ENCODE measurements at places on chromosomes 1 and 21.

- no peak for DNase-seq
These were observed 3.4 kb upstream of the LAMC1 start for GRCh38 chr1:183019860-183020259.

GRCh38 chr1:16980473-16981268, at the start of gene MFAP2:
MFAP2 (minus strand) TSS chr1:16980620; CDS start chr1:16978273, 2,347 bp downstream.
- DNase-seq, result no peak

DNA sequence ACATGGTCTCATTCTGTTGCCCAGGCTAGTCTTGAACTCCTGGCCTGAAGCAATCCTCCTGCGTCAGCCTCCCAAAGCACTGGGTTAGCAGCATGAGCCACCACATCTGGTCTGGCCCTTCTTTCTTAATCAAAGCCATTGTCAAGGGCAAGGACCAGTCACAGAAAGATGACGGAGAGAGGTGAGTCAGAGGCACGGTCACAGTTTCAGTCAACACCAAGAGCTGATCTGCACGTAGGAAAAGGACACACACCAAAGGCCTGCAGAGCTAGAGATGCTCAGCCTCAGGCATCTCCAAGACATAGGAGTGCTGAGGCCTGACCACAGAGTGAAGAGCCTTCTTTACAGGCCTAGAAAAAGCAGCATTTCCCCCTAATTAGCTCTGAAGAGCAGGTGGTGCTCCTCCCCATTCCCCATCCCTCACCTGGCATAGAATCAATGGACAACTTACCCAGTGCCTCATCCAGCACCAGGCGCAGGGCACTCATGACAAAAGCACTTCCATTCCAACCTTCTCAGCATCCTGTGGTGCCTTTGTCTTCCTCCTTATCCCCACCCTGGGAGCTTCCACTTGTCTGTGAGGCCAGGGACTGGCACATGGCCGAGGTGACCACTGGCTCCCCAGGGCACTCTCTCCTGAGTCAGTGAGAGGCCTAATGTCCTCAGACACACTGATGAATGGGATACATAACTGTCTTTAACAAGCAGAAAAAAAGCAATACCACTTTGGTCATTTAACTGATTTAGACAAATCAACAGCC, 139.8 kb downstream of the AJAP1 start:
- DNase-seq, result no peak

DNA sequence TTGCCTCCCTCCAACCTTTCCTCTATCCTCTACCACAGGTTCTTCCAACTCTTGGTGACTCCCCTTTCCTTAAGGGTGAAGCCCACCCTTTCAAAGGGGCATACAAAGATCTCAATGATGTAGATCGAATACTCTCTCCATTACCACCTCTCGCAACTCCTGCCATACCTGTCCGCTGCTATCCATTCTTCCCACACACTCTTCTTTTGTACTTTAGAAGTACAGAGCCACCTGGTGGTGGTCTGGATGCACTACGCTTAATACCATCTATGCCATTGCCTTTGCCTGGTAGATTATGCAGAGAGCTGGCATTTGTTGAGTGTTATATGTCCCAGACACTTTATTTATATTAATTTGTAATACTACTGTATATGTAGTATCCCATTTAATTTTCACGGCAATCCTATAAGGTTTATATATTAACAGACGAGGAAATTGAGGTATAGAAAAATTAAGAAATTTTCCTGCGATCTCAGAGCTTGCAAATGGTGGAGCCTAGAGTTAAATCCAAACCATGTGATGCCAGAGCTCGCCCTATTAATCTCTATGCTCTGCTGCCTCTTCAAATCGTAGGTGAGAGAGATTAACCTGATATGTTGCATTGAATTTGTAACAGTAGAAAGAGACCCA, 22.9 kb downstream of the TSHB start:
- DNase-seq, result no peak

DNA sequence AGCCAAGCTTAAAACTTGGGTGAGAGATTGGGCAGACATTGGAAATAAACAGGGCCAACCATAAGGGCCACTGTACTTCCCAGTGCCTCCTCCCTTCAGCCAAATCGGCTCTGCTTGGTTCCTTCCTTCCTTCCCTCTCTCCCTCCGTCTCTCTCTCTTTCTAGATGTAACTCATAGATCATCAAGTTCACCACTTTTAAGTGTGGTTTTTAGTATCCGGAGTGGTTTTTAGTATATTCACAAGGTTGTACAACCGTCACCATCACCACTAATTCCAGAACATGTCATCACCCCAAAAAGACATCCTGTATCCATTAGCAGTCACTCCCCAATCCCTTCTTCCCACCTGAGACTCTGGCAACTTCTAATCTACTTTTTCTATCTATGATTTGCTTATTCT, 51.0 kb downstream of the MYSM1 start:
- DNase-seq, result no peak

DNA sequence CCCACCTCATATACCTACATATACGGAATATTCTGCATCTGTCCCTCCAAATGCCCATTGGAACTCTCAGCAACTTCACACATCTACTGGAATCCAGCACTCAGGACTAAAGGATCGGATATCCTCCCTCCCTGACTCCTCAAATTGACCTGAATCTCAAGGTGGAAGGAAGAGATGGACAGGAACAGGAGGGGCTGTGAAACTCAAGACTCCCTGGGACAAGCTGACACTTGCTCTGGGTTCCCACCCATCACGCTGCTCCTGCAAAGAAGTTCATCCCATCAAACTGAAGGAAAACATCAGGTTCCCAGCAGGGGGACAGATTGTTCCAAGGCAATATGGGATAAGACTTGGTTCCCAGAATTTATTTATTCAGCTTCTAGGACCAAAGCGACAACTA, 30.3 kb upstream of the TIAM1 start:
- DNase-seq, result no peak

- DNase-seq, result no peak
These were observed 9.7 kb downstream of the CD2 start for GRCh38 chr1:116763787-116764465.

DNA sequence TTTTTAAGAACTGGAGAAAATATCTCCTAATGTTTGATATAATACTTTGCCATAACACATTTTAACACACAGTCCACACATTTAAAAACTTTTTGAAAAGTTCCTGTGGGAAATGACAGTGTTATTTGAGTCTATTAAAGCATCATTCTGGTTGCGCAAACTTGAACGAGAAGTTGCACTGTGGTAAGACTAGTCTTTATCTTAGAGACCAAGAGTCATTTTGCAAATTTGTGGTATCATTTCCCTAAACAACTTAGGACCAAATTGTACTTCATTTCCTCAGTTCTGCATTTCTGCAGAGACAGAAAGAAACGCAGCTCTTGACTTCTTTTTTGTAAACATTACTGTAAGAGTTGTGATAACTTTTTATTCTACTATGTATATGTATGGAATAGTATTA, at the start of gene RGS18:
Gene RGS18, plus strand, starts transcription at position 282 of the 400 bp plus-strand sequence. CDS start 176 bp downstream, outside the sequence.
- DNase-seq, result no peak

DNA sequence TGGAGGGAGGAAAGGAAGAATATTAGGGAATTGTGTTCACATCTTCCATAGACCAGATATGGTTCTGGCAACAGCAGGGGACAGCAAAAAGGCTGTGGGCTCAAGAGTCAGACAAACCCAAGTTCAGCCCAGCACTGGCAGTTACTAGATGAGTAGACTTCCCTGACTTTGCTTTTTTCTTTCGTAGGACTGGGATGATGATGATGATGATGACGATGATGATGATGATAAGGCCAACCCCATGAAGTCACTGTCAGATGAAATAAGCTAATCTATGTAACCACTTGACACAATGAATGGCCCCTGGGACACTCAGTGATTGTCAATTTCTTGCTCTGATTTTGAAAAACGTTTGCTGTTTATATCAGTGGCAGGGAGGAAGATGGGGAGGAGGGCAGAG, 109.6 kb downstream of the TNR start:
- no peak for DNase-seq

- DNase-seq, result no peak
These were observed 107.4 kb upstream of the CASZ1 start for GRCh38 chr1:10903821-10904220.

- no peak for DNase-seq
These were observed 25.3 kb upstream of the RRP15 start for GRCh38 chr1:218259800-218260199.

GRCh38 chr1:116374353-116375147, 1.5 kb downstream of the ATP1A1 start:
- no peak for DNase-seq

GRCh38 chr1:66733348-66734017, 18.8 kb upstream of the DYNLT5 start:
- DNase-seq, result no peak

GRCh38 chr21:29418813-29419212, 120.1 kb downstream of the BACH1 start:
- no peak for DNase-seq

- peak; percentile 78 for DNase-seq
These were observed 18.1 kb downstream of the CFAP45 start for GRCh38 chr1:159881622-159882526.

GRCh38 chr1:59522925-59523505, 226.1 kb downstream of the FGGY start:
- DNase-seq, result no peak

DNA sequence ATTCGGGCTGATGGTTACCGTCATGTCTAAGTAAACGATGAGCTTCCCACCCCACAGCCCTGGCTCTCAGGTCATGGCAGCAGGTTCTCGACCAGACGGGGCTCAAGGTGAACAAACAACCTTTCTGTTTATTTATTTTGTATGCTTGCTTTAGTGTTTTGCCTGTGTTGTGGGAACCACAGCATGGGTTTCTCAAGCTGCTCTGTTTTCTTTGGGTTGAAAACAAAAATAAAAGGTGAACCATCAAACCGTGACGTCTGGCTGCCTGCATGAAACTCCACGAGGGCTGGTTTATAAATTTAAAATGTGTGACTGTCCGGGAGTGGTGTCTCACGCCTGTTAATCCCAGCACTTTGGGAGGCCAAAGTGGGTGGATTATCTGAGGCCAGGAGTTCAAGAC, 28.0 kb downstream of the TMEM51 start:
- DNase-seq, result no peak

GRCh38 chr1:51847294-51847920, 31.1 kb downstream of the NRDC start:
- no peak for DNase-seq

- DNase-seq, result no peak
These were observed 18.2 kb upstream of the RNF223 start for GRCh38 chr1:1092149-1092855.

DNA sequence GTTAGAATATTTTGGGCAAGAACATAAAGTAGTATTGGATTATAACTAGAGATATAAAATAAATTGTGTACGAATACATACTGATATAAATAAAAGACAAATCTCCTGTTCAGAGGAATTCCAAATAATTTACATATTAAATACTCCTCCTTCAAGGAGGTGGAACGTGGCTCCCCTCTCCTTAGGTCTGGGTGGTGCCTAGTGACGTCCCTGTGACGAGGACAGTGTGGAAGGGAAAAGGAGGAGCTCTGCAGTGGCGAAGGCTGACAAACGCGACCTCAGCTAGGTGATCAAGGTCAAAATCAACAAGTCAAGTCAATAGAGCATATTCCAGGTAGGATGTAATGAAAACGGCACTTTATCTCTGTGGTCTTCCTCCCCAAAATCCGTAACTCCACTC, 310.0 kb downstream of the SMYD3 start:
- DNase-seq, result no peak

- DNase-seq, result no peak
These were observed 353.5 kb upstream of the B3GALT2 start for GRCh38 chr1:193539731-193540459.

DNA sequence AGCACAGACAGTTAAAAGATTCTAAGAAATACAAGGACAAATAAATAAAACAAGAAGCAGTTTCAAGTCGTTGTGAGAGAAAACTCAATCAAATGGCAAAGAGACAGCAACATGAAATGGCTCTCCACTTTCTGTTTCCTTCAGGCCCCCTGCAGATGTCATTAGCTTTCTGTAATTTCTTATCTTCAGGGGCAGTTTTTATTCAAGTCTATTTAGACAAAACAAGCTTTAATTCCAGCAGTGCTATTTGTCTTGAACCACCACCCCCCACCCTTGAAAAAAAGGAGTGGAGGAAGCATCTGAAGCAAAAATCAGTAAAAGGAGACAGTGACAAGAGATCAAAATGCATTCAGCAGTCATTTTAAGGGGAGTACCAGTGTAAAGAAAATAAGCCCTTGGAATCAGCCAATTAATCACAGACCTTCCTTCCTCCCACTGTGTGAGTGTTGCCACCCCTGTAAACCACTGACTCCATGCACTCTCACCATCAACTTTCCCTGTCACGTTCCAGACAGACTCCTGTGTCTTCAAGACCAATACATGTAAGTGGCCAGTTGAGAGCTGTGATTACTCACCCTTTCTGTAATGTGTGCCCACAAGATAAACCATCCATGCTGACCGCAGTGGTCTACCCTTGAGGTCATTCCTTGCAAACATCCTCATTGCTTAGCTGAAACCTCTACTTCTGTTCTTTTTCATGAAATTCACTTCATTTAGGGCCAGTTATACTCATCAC, 136.1 kb upstream of the HOOK1 start:
- peak; percentile 57 for DNase-seq

- no peak for DNase-seq
These were observed 1.5 kb upstream of the PLK3 start for GRCh38 chr1:44798481-44799365.

- no peak for DNase-seq
These were observed 34.1 kb downstream of the SOAT1 start for GRCh38 chr1:179327679-179328078.

DNA sequence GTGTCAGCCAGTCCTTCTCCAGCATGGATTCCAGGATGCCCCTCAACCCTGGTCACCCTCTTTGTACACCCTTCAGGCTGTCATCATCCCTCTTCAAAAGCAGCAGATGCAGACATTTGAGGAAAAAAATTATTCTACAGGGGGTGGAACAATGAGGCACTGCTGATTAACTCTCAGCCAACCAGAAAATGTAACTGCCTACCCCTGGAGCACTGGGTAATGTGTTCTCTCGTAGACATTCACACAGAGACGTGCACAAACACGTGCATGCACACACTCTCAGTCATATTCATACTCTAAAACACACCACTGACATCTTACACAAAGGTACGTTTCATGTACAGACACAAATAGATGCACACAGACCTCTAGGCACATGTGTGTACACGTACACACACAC, 175.4 kb downstream of the TRABD2B start:
- DNase-seq, result no peak

- no peak for DNase-seq
These were observed 3.1 kb downstream of the ACADM start for GRCh38 chr1:75727571-75727970.

DNA sequence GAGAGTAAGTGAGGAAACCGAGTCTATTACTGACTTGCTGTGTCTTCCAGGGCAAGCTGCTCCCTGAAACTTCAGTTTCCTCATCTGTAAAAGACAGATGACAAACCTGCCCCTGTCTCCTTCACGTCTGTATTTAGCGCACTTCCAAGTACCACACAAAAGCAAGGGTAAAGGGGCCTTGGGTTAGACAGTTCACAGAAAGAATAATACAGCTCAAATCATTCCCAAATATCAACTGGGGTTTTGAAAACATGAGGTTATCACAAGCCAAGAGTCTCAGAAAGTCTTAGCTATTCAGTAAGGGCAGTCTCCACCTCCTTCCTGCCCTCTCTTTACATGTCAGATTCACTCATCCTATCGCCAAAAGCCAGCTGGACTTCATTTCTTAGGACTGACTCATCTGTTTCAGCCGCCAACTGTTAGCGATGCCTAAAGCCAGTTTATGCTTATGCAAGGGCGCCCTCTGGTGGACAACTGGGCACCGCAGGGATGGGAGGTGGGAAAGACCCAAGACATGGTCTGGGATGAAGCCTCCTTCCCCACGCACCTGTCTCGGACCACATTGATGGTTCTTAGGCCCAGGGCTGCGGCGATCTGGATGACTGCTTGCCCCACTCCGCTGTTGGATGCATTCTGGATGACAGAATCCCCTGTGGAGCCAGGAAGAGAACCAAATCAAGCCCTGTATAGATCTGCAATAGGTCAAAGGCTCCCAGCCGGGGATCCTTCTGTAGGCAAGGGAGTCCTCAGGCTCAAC, 21.1 kb upstream of the SRSF4 start:
- DNase-seq, result peak; percentile 96
